ENCODE measurements at places on chromosomes 6 and 20.

- DNase-seq, result no peak
Measured at GRCh38 chr20:14991023-14991422, 653.6 kb upstream of the FLRT3 start.

DNA sequence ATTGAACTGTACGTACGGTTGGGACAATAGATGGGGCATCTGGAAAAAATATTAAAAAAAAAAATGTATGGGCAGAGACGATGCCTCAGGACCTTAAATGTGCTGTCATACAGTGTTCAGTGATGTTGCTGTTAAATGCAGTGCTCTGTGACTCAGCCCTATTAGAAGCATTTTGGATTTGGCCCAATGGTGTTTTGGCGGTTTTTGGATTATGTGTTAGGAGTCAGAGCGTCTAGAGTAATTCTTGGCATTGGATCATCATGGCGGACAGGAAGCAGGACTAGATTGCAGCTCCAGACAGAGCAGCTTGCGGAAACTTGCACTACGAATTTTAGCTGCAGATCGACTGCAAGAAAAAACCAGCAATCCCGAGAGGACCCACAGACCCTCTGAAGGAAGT is 280.0 kb downstream of the SOX4 start:
- DNase-seq, result no peak

- no peak for DNase-seq
Measured at GRCh38 chr20:4369798-4370124, 351.9 kb upstream of the PRND start.

- DNase-seq, result no peak
Measured at GRCh38 chr6:111070105-111071005, 16.9 kb upstream of the SLC16A10 start.

- no peak for DNase-seq
Measured at GRCh38 chr6:489001-489400, 97.4 kb downstream of the IRF4 start.

Measured in cerebellar cortex (tissue), 1 donor.